Body of pancreas (tissue), 4 donors: ENCODE measurements at places on chromosomes 7 and 10. TPM values are rescaled to one million over a fixed set of nuclear protein-coding genes. Genes with fewer than 3 reads are reported as not detected.

TDRD1 gene
- 0.99 TPM for total RNA-seq

CRTAC1 gene
- not detected for total RNA-seq

PILRA gene
- total RNA-seq = 7.0 TPM

IRF5 gene
- 15.3 TPM for total RNA-seq

KIAA1549 gene
- total RNA-seq = 5.3 TPM

HMX2 gene
- not detected for total RNA-seq

HECW1 gene
- total RNA-seq = not detected

TRIL gene
- total RNA-seq = 1.3 TPM

MLXIPL gene
- 13.5 TPM for total RNA-seq

CAMK2B gene
- 0.52 TPM for total RNA-seq

KLHL7 gene
- 18.2 TPM for total RNA-seq

GPC2 gene
- 1.6 TPM for total RNA-seq

CUL1 gene
- total RNA-seq = 19.5 TPM

DNA sequence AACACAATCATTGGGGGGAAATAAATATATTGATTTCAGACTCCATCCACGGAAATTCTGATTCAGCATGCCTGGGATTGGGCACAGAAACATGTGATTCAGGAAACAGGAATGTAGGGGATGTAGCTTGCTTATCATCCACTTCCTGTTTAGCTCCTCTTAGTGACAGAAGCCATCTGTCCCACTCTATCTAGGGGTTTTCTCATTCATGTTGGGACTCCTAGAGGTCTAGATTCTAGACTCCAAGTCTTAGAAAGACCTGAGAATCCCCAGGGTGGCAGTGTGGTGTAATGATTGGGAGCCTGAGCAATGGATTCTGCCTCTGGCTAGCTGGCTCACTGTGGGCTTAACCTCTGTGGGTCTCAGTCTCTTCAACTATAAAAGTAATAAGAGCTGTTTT is 67.9 kb downstream of the CDK1 start:
- H3K27ac ChIP-seq = no peak overlapping the region
- DNase-seq = no peak
- no peaks in the 10 kb centered on the region for H3K4me1 ChIP-seq
- no peaks in the 10 kb centered on the region for H3K27me3 ChIP-seq
- no peak overlapping the region for H3K4me3 ChIP-seq

DNA sequence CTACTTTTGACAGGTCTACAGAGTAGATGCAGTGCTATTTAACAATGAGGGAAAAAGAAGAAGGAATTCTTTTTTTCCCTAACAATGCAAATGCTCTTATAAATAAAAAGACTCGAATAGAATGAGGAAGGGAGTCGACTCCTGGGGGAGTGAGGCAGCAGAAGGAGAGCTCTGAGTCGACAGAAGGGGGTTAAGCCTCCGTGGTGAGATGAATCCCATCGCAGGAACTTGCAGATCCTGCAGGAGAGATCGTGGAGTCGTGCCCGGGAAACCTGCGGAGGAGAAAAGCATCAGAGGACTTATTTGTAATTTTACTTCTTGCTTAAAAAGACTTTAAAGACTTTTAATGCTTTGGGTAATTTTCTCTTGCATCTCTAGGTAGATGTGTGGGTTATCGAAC is 17.4 kb downstream of the ITIH2 start:
- no peaks in the 10 kb centered on the region for H3K4me1 ChIP-seq
- no peaks in the 10 kb centered on the region for H3K36me3 ChIP-seq
- DNase-seq = no peak
- no peak overlapping the region for H3K27ac ChIP-seq
- no peaks in the 10 kb centered on the region for H3K27me3 ChIP-seq

DNA sequence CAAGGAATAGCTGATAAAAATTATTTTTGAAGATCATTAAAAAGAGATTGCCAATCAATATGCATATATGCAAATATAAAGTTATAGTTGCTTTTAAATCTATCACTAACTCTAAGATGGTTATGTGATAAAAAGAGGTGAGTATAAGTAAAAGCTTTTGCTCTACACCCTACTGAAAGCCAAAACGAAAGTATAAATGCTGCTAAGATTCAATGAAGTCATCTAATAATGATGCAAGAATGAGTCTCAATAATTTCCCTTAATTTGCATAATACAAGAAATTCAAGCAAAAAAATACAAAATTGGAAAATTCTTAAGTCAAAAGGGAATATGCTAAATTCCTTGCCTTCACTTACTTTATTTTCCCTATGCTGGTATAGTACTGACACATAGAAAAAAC is 75.2 kb downstream of the WAPL start:
- H3K36me3 ChIP-seq = peaks cover 10% of the 10 kb centered on the region
- H3K27me3 ChIP-seq = no peaks in the 10 kb centered on the region
- DNase-seq = no peak
- H3K4me1 ChIP-seq = peaks cover 13% of the 10 kb centered on the region

DNA sequence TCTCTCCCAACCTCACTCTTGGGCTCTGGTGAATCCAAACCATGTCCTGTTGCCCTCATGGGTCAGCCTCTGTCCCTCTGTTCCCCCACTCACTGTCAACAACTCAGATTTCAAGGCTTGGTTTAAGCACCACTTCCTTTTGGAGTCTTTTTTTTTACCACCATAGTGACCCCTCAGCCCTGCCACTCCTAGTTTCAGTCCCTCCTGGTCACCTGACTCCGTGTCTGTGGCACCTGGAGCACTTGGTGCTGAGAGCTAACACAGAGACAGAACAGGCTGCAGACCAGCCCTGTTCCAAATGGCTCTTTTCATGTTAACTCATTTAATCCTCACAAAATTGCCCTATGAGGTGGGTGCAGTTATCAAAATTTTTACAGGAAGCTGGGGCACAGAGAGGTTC is 53.6 kb upstream of the SMNDC1 start:
- no peak overlapping the region for H3K27ac ChIP-seq
- H3K27me3 ChIP-seq = no peaks in the 10 kb centered on the region
- DNase-seq = no peak
- no peak overlapping the region for H3K4me3 ChIP-seq
- H3K36me3 ChIP-seq = no peaks in the 10 kb centered on the region

DNA sequence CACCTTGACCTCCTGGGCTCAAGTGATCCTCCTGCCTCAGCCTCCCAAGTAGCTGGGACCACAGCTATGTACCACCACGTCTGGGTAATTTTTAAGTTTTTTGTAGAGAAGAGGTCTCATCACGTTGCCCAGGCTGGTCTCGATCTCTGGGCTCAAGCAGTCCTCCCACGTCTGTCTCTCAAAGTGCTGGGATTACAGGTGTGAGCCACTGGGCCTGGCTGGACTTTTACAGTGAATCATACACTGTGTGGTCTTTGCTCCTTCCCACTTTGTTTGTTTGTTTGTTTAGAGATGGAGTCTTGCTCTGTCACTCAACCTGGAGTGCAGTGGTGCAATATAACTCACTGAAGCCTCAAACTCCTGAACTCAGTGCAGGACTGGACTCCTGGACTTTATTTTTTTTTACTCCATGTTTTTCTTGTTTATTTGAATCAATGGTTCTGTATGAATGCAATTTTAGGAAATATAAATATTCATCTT is 12.5 kb downstream of the PPIA start:
- no peak for DNase-seq
- no peaks in the 10 kb centered on the region for H3K27me3 ChIP-seq
- no peak overlapping the region for H3K4me3 ChIP-seq
- H3K4me1 ChIP-seq = no peaks in the 10 kb centered on the region

- no peaks in the 10 kb centered on the region for H3K36me3 ChIP-seq
- DNase-seq = no peak
- no peak overlapping the region for H3K27ac ChIP-seq
- H3K4me1 ChIP-seq = no peaks in the 10 kb centered on the region
- no peak overlapping the region for H3K4me3 ChIP-seq
- H3K27me3 ChIP-seq = no peaks in the 10 kb centered on the region
Measured at GRCh38 chr7:19617901-19618300, 90.9 kb downstream of the POLR1F start.

DNA sequence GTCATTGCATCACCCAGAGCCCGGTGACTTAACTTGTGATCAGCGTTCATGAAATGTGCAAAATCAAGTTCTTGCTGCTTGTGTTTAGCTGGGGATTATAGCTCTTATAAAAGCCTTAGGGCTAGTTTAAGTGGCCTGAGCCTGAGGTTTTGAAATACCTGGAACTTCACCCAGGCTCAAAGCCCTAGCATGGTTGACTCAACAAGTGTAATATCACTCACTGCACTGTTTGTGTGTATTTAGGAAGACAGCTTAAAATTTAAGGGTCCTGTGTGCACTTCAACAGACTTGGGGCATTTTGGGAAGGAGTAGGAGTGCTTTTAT is 489.5 kb downstream of the GATA3 start:
- no peak overlapping the region for H3K27ac ChIP-seq
- no peaks in the 10 kb centered on the region for H3K36me3 ChIP-seq
- no peaks in the 10 kb centered on the region for H3K27me3 ChIP-seq
- no peak for DNase-seq
- H3K4me3 ChIP-seq = no peak overlapping the region

GRCh38 chr10:5555881-5556280 is 31.1 kb downstream of the CALML3 start:
- no peak overlapping the region for H3K27ac ChIP-seq
- DNase-seq = no peak
- no peaks in the 10 kb centered on the region for H3K27me3 ChIP-seq
- H3K36me3 ChIP-seq = no peaks in the 10 kb centered on the region

DNA sequence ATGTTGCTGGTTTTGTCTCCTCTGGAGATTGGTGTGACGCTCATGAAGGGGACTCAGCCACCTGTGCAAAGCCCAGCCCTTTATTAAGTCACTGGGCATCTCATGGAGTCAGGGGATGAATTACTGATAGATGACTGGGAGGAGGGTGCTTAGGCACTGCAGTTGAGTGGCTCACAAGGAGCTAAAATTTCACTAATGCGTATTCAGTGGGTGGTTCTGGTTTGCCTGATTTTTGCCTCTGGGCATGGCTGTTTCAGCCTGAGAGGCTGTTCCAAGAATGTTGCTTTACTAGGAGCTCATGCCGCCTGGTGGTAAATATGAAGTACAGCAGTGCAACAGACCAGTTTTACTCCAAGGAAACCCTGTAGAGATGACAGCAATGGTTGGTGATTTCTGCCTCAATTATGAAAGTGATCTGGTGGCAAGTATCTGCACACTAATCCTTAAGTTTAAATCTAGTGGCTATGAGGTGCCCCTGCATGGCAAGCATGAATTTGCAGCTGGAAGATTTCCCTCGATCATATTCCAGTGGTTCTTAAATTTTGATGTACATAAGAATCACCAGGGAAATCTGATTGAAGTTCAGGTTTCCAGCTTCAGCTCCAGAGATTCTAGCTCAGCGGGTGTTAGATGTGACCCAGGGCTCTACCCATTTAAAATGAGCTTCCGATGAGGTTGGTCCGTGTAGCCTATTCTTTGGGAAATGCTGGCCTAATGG is 19.9 kb downstream of the ACTA2 start:
- H3K4me1 ChIP-seq = peaks cover 12% of the 10 kb centered on the region
- H3K27me3 ChIP-seq = no peaks in the 10 kb centered on the region
- H3K4me3 ChIP-seq = no peak overlapping the region
- H3K27ac ChIP-seq = no peak overlapping the region
- no peaks in the 10 kb centered on the region for H3K36me3 ChIP-seq

GRCh38 chr7:50696810-50697582 is 85.7 kb downstream of the GRB10 start:
- H3K4me3 ChIP-seq = no peak overlapping the region
- no peak for DNase-seq
- H3K27ac ChIP-seq = peak overlapping the region; percentile 13
- H3K4me1 ChIP-seq = peaks cover 28% of the 10 kb centered on the region
- H3K36me3 ChIP-seq = peaks cover 11% of the 10 kb centered on the region

GRCh38 chr7:152967958-152968357 is 208.4 kb downstream of the ACTR3B start:
- H3K36me3 ChIP-seq = no peaks in the 10 kb centered on the region
- H3K4me1 ChIP-seq = no peaks in the 10 kb centered on the region
- H3K27me3 ChIP-seq = no peaks in the 10 kb centered on the region
- no peak for DNase-seq
- no peak overlapping the region for H3K4me3 ChIP-seq

DNA sequence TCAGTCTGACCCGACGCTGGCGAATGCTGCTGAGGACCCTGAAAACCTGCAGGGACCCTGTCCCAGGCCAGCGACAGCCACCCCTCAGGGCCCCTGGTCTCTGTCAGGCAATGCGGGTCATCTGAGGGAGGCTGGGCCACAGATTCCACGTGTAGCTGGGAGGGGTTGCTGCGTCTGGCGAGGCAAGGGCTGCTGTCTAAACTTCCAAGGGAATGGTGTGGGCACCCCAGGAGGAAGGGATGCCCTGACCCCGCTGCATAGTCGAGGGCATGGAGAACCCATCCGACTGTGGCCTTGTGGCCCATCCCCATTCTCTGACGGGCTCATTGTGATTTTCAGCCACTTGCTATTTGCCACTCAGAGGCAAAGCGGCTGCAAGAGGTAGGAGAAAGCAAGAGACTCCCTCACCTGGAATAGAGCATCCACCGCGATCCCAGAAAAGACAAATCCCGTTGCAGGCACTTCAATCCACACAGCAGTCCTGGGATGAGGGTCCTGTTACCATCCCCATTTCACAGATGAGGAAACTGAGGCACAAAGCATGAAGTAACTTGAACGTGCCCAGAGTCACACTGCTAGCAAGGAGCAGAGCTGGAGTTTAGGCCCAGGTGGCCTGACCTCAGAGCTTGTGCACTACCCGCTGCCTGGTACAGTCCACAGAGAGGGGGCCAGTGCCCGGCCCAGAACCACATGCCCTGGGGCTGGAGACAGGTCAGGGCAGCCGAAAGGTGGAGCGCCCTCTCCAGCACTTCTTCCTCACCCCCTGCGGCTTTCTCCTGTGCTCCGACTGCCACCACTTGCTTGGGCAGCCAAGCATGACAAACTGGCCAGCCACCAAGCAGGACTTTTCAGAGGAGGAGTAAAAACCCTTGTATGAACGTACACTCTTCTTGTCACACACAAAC is 163.8 kb upstream of the KLF14 start:
- no peaks in the 10 kb centered on the region for H3K36me3 ChIP-seq
- DNase-seq = no peak
- no peaks in the 10 kb centered on the region for H3K27me3 ChIP-seq
- peak overlapping the region; percentile 16 for H3K27ac ChIP-seq
- H3K4me3 ChIP-seq = no peak overlapping the region

GRCh38 chr7:14685167-14685566 is 217.4 kb downstream of the DGKB start:
- no peak for DNase-seq
- H3K4me3 ChIP-seq = no peak overlapping the region
- H3K36me3 ChIP-seq = no peaks in the 10 kb centered on the region
- H3K27ac ChIP-seq = no peak overlapping the region
- H3K27me3 ChIP-seq = no peaks in the 10 kb centered on the region

DNA sequence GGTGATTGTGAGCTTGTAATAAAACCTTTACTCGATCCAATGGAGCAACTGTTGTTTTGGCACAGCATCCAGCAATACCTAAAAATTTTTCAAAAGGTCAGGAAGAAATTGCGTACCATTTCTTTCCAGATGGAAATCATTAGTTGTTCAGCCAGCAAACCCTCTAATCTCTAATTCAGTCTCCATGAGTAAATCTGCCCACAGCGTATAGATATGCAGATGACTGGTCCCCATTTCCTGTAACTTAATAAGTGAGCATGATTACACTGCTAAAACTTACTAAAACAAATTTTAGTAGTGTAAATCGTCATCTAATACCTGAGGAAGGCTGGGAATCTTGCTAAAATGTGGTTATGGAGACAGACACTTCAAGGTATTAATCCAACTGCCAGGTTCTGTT is 10.6 kb downstream of the SLC25A16 start:
- no peak for DNase-seq
- no peaks in the 10 kb centered on the region for H3K4me1 ChIP-seq
- H3K4me3 ChIP-seq = no peak overlapping the region
- H3K36me3 ChIP-seq = peaks cover 4% of the 10 kb centered on the region
- H3K27ac ChIP-seq = no peak overlapping the region

- no peak for DNase-seq
- no peak overlapping the region for H3K27ac ChIP-seq
- H3K4me1 ChIP-seq = no peaks in the 10 kb centered on the region
- no peaks in the 10 kb centered on the region for H3K27me3 ChIP-seq
- no peak overlapping the region for H3K4me3 ChIP-seq
Measured at GRCh38 chr10:8133146-8133545, 78.7 kb downstream of the GATA3 start.
